PC-9 (cell line): ENCODE measurements at places on chromosomes 7 and 10. TPM values are rescaled to one million over a fixed set of nuclear protein-coding genes. Genes with fewer than 3 reads are reported as not detected.

DNA sequence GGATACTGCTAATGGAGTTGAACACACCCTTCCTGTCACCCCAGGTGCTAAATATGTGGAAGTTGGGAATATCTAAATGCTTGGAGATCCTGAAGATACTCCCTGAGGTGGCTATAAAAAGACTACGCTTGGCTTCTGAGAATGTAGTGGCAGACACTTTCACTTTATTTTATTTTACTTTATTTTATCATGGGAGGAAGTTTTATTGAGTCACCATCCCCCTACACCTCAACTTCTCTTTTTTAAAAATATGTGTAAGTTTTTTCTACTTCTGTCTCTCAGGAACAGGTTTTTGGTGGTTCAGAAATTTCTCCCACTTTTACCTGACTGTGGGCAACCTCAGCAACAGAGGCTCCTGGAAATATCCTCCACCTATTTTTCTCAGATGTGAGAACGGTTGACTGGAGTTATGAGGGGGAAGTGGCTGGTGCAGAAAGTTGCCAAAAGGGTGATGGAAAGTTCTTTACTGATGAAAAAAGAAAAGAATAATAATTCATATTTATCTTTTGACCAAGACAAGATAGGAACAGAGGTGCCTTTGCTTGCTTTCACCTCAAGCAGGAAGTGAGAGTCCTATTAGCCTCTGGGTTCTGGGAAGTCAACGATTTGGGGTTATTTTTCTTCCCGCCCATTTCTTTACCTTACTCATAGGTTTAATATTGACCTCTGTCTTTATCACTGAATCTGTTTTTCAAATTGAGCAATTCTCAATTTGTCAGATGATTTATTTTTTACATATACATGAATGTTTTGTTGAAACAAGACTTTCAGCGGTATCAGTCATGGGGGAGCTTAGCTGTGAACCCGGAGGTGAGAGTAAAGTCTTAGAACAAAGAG lies 103.6 kb downstream of the AHR start:
- no peaks in the 10 kb centered on the region for H3K27me3 ChIP-seq
- H3K4me1 ChIP-seq: peaks cover 19% of the 10 kb centered on the region
- no peaks in the 10 kb centered on the region for H3K36me3 ChIP-seq
- H3K27ac ChIP-seq: no peak overlapping the region
- H3K4me3 ChIP-seq: no peak overlapping the region

- no peak overlapping the region for H3K4me3 ChIP-seq
- DNase-seq: no peak
- peaks cover 24% of the 10 kb centered on the region for H3K27me3 ChIP-seq
- no peaks in the 10 kb centered on the region for H3K36me3 ChIP-seq
Measured at GRCh38 chr10:7488418-7488829, 77.6 kb upstream of the SFMBT2 start.

DNA sequence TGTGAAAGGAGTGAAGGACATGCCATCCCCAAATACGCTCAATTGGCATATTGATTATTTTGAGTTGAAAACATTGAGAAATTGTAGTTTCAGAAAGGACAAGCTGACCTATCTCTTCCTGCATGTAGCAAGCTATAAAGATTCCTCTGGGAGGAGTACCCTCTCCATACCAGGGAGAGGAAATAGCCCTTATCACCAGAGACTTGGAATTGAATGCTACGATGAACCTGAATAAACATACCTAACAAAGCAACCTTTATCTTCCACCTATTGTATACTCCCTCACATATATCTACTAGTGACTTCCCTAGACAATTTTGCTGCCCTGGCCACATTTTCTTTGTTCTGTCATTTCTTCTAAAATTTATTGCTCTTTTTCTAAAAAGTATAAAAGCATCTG lies 150.2 kb upstream of the EEPD1 start:
- H3K27ac ChIP-seq: no peak overlapping the region
- no peak for DNase-seq
- no peaks in the 10 kb centered on the region for H3K36me3 ChIP-seq
- H3K4me3 ChIP-seq: no peak overlapping the region
- no peaks in the 10 kb centered on the region for H3K27me3 ChIP-seq
- H3K4me1 ChIP-seq: peaks cover 9% of the 10 kb centered on the region

DNA sequence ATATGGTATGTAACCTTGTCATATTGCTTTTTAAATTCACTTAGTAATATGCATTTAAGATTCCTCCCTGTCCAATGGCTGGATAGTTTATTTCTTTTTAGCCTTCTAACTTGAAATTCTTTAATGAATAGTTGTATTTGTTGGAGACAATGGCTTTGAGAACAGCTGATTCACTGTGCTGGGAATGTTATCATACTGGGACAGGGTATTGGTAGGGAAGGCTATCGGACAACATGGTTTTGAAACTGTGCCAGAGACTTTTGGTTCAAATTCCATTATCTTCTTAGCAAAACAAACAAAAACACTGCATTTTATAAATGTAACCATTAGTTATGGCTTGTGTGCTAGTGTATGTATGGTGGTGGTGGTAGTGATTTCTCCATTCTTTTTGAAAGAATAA lies 517.1 kb upstream of the ANKRD30A start:
- no peaks in the 10 kb centered on the region; the same call in 1 of the 2 replicates for H3K27me3 ChIP-seq
- H3K4me1 ChIP-seq: no peaks in the 10 kb centered on the region
- H3K27ac ChIP-seq: no peak overlapping the region
- no peak overlapping the region for H3K4me3 ChIP-seq
- H3K36me3 ChIP-seq: no peaks in the 10 kb centered on the region

DNA sequence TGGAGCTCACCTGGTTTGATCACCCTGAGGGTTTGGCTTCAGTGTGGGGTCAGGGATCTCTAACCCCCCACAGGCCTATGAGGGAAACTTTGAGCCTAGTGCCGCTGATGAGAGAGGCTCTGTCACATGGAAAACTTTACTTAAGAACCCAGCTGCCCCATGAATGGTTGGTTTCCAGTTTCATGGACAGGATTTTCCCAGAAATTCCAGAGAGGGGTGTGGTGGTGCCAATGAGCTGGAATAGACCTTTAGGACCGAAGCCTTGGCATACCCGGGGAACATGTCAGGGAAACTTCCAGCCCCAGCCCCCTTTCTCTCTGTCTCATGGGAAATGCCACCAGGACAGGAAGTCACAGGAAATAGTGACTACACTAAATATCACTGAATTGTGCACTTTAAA lies 36.9 kb downstream of the AKR1B1 start:
- no peaks in the 10 kb centered on the region for H3K36me3 ChIP-seq
- peaks cover 23% of the 10 kb centered on the region for H3K4me1 ChIP-seq
- H3K27me3 ChIP-seq: no peaks in the 10 kb centered on the region
- no peak overlapping the region for H3K27ac ChIP-seq

GRCh38 chr10:22365233-22365632 lies 19.9 kb downstream of the SPAG6 start:
- no peaks in the 10 kb centered on the region for H3K4me1 ChIP-seq
- no peak for DNase-seq
- no peaks in the 10 kb centered on the region for H3K27me3 ChIP-seq

The TRIM73 gene
- total RNA-seq: 16.7 and 24.3 TPM in 2 replicates

The ST8SIA6 gene
- 0.60 and 2.1 TPM in 2 replicates for total RNA-seq

DNA sequence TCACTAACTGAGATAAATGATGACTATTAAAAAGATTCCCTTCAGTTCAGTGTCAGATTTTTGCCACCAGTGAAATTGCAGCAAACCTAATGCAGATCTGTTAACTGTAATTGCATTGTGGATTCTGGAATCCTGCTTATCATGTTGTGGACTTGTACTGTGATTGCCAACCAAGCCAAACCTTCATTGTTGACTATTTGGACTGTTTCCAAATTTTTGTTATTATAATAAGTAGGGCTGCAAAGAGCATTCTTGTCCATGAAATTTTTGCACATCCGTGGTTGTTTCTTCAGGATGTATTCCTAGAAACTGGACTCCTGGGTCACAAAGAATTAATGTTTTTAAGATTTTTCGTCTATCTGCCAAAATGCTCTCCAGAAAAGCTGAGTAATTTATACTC lies 281.6 kb upstream of the ZMIZ1 start:
- H3K4me1 ChIP-seq: no peaks in the 10 kb centered on the region
- no peak for DNase-seq
- no peak overlapping the region for H3K27ac ChIP-seq
- H3K36me3 ChIP-seq: no peaks in the 10 kb centered on the region
- H3K27me3 ChIP-seq: no peaks in the 10 kb centered on the region

The RASSF4 gene
- total RNA-seq: 6.5 and 7.6 TPM in 2 replicates

GRCh38 chr10:98205351-98205750 lies 62.6 kb downstream of the LOXL4 start:
- no peaks in the 10 kb centered on the region for H3K4me1 ChIP-seq
- H3K36me3 ChIP-seq: no peaks in the 10 kb centered on the region
- DNase-seq: no peak
- no peak overlapping the region for H3K27ac ChIP-seq
- no peak overlapping the region for H3K4me3 ChIP-seq

GRCh38 chr10:71975087-71975870 lies 11.1 kb downstream of the CHST3 start:
- peak overlapping the region; percentile 56 for H3K27ac ChIP-seq
- H3K27me3 ChIP-seq: no peaks in the 10 kb centered on the region
- peaks cover 37% of the 10 kb centered on the region for H3K4me1 ChIP-seq
- peak; percentile 31 for DNase-seq
- no peaks in the 10 kb centered on the region for H3K36me3 ChIP-seq
- no peak overlapping the region for H3K4me3 ChIP-seq

- H3K27ac ChIP-seq: peak overlapping the region; percentile 28
- peak overlapping the region; percentile 94 for H3K4me3 ChIP-seq
- H3K4me1 ChIP-seq: peaks cover 4% of the 10 kb centered on the region; the same call in 1 of the 2 replicates
- no peak for DNase-seq
- no peaks in the 10 kb centered on the region for H3K36me3 ChIP-seq
- H3K27me3 ChIP-seq: no peaks in the 10 kb centered on the region
Measured at GRCh38 chr10:62817121-62817765, 1.1 kb upstream of the EGR2 start.

DNA sequence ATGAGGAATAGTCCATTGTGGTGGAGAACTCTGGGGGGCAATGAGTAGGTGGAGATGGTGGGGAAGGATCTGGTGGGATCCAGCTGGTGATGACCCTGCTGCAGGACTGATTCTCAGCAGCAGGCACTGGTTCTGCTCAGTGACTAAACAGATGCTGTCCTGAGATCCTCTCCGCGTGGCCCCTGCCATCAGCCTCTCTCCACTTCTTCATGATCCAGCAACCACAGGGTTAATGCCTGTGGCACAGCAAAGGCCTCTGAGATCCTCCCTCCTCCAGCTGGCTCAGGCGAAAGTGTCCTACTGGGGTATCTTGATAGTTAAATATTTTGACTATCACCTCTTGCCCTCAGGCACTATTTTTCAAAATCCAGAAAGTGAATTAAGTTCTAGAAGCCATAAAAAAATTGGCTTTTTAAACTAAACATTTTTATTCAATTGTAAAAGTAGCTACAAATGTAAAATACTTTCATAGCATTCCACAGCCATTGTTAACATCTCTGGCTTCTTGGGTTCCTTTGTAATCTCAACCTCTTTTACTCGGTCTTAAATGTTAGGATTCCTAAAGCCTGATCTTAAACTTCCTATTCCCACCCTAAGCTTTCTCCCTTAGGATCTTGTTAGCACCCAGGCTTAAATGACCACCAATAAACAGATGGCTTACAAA lies 13.1 kb downstream of the PLAU start:
- no peak overlapping the region for H3K4me3 ChIP-seq
- no peak for DNase-seq
- no peaks in the 10 kb centered on the region for H3K36me3 ChIP-seq
- no peaks in the 10 kb centered on the region for H3K4me1 ChIP-seq

DNA sequence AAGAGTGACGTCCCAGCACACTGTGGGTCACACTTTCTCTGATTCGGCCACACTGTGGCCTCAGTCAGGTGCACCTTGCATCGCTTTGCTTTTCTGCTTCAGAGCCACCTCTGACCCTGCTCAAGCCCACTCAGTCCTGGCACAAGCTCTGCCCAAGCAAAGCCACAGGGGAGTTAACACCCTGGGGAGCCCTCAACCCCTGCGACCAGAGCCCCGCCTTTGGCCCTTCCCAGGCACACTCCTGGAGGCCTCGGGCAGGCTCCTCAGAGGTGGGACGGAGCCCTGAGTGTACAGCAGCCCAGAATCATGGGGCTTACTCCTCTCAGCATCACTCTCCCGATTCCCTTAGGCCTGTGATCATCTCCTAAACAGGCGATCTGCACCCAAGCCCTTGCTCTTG lies 71.0 kb downstream of the HIPK2 start:
- no peaks in the 10 kb centered on the region for H3K36me3 ChIP-seq
- H3K27me3 ChIP-seq: no peaks in the 10 kb centered on the region
- DNase-seq: no peak
- no peaks in the 10 kb centered on the region for H3K4me1 ChIP-seq

DNA sequence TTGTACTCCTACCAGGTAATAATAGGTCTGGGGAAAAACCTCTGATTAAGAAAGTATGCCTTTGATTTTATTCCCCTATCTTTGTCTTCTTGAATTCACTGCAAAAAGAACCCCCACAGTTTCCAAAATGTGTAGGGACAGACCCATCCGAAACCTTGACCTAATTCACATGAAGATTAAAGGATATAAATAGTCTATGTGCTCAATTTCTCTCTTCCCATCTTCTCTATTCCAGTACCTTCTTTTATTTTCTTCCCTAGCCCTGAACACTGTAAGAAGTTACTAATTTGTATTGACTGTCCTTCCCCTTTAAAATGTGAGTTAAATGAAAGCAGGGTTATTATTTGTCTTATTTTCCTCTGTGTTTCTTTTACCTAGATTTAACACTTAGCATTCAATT lies 135.3 kb downstream of the HBP1 start:
- H3K36me3 ChIP-seq: no peaks in the 10 kb centered on the region
- no peak overlapping the region for H3K4me3 ChIP-seq
- H3K4me1 ChIP-seq: no peaks in the 10 kb centered on the region
- H3K27ac ChIP-seq: no peak overlapping the region
- no peaks in the 10 kb centered on the region for H3K27me3 ChIP-seq

The ITGA8 gene
- not detected in 2 replicates for total RNA-seq

The STEAP1 gene
- 6.3 and 6.5 TPM in 2 replicates for total RNA-seq

DNA sequence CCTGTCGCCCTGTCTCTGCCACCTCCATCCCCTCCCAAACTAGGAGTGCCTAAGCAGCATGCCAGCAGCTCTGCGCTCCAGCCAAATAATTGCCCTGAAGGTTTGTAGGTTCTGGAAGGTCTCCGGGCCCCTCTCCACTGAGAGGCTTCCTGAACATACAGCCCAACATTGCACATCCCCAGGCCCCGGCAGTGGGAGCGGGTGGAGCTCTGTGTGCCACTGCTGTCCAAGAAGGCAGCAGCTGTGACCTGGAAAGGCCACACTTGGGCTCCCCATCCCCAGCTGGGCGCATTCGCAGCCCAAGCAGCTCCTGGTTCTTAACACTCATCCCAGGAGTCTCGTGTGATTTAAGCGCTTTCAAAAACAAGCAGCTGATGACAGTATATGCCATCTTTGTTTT lies 95.7 kb downstream of the COL13A1 start:
- H3K36me3 ChIP-seq: no peaks in the 10 kb centered on the region
- H3K4me1 ChIP-seq: peaks cover 10% of the 10 kb centered on the region
- no peak for DNase-seq
- H3K27me3 ChIP-seq: no peaks in the 10 kb centered on the region
- no peak overlapping the region for H3K4me3 ChIP-seq

DNA sequence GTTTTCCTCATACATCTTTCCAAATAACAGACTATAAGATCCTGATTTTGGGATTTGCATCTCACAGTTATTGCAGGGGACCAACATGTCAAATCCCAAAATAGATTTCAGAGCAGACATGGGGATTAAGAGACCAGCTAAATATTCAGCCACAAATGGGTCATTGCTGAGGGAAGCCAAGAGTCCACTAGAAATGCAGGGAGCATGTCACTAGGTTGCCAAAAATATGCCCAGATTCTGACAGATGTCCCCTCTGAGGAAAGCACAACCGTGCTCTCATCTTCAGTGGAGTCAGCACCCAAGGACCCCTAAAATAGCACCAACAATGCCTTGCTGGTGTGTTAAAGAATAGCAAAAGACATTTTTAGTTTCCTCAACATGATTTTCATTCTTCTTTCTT lies 56.2 kb upstream of the AGK start:
- no peak overlapping the region for H3K4me3 ChIP-seq
- H3K27me3 ChIP-seq: peaks cover 85% of the 10 kb centered on the region
- no peaks in the 10 kb centered on the region for H3K4me1 ChIP-seq
- no peak overlapping the region for H3K27ac ChIP-seq
